Esophagus squamous epithelium (tissue), 5 donors: ENCODE measurements at places on chromosomes 2 and 18. TPM values are rescaled to one million over a fixed set of nuclear protein-coding genes. Genes with fewer than 3 reads are reported as not detected.

Gene REG1A
- not detected for total RNA-seq

GRCh38 chr2:172428832-172429210, 1.4 kb downstream of the ITGA6 start:
- no peak for DNase-seq

DNA sequence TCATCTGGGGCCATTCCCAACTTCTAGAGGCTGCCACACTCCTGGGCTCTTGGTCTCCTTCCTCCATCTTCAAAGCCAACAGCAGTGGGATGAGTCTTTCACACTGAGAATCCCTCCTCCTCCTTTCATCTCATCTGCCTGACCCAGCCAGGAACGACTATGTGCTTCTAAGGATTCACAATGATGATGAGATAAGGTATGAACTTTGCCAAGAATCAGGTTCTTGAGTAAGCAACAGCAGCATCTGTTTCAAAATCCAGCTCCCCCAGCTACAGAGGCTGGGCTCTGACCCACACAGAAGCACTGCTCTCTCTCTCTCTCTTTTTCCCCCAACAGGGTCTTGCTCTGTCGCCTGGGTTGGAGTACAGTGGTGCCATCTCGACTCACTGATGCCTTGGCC, 46.4 kb downstream of the TIMM21 start:
- no peak for DNase-seq

- no peak for DNase-seq
Measured at GRCh38 chr2:226135861-226136548, 663.6 kb downstream of the IRS1 start.
